ENCODE measurements at places on chromosomes 6 and 20.
A peak's percentile ranks its signal among the peaks of the same experiment; 100 is the strongest.

DNA sequence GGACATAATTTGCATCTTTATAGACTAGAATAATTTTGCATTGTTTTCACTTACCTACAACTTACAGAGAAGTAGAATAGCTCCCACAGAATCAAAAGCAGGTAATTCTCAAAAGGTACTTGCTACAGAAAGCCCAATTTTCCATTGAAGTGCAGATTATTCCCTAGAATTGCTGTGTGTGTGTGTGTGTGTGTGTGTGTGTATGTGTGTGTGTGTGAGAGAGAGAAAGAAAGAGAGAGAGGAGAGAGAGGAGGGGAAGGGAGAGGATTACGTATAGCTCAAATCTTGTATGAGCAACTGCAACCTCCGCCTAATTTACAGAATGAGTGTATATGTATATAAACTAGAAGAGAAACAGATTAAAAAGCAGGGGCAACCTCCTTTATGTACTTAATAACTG, 68.0 kb downstream of the DOK5 start:
- no peak for DNase-seq

- no peak for DNase-seq
Measured at GRCh38 chr6:100806296-100806695, 74.8 kb downstream of the ASCC3 start.

DNA sequence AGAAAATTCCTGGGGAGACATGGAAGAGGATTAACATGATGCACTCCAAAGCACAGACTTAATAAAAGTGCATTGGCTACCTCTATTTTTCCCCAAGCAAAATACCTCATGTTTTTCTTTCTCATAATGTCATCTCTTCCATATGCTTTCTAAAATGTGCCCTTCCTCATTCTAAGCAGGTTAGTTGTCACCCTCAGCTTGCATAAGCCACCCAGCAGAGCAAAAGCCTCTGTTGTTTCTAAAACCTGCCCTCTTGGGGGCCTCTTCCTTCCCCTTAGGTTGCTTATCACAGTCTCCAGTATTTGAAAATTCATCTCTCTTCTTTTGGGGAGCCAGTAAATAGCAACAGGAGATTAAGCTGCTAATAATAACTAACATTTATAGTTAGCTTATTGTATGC, 183.6 kb upstream of the FLRT3 start:
- DNase-seq = no peak

- DNase-seq = no peak
Measured at GRCh38 chr6:74879234-74879633, 326.6 kb downstream of the COL12A1 start.

- DNase-seq = no peak
Measured at GRCh38 chr20:3563133-3563532, 92.3 kb downstream of the ATRN start.

DNA sequence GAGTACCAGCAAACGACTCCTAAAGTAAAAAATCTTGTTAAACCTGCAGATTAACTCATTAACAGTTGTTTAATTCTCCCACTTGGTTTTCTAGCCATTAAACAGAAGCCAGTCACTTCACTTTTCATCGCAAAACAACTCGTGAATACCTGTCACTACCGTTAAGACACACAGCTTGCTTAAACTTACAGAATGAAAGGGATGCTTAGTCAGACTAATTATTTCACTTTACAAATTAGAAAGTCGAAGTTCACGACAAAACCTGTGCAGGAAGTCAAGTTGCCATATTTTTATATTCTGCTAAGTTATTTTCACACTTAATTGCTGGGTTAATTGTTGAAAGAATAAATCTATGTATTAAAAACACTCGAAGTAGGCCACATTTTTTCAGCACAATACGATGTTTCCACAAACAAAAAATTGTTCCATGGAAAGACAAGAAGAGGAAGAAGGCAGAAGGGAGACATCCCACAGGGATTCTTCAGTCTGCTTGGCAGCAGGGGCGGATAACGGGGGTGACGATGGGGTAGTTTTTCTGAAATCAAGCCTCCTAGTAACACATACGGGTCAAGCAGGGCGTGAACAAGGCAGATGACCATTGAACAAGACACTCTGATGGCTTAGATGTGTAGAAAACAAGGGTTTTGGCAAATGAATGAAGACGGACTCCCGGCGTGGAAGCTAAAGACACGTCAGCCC, 933 bp downstream of the SSR1 start:
- peak; percentile 13 for DNase-seq

DNA sequence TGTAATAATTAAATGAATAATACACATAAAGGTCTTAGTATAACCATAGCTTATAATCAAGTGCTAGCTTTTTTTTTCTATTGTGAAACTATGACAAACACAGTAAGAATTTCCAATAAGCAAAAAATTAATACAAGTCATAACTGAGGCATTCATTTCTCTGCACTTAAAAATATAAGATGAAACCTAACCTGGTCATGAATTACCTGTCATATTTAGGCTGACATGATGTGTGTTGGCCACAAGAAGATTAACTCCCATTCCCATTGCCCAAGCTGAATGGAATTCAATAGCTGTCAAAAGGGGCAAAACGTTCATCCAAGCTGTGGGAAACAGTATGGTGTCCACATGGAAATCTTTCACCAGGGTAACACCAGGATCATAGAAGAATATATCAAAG, 5.4 kb downstream of the VNN2 start:
- DNase-seq = no peak

GRCh38 chr20:16952965-16953364, 204.8 kb downstream of the OTOR start:
- DNase-seq = no peak

GRCh38 chr6:86192123-86192522, 549.4 kb upstream of the SYNCRIP start:
- DNase-seq = no peak

DNA sequence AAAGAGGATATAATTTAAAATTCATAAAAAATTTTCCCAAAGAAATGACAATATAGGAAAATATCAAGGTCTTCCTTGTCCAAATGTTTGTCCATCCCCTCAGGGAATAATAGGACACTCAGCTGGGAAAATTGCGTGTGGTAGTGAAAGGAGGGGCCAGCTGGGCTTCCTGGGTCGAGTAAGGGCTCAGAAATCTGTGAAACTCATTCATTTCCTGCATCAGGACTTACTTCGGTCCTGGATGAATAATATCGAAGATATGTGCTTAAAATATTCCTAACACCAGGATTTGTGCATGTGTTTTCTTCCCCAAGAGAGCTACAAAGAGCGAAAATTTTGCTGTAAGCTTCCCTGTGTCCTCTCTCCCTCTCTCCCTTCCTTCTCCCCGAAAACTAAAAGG, 118.2 kb upstream of the GJE1 start:
- no peak for DNase-seq

Data from hematopoietic multipotent progenitor cell (in vitro differentiated cells).